ENCODE measurements at places on chromosomes 11 and 22. TPM values are rescaled to one million over a fixed set of nuclear protein-coding genes. Genes with fewer than 3 reads are reported as not detected.
A peak's percentile ranks its signal among the peaks of the same experiment; 100 is the strongest.

The CASP5 gene
- total RNA-seq: not detected

- no peak overlapping the region for H3K4me3 ChIP-seq
- no peaks in the 10 kb centered on the region for H3K36me3 ChIP-seq
- DNase-seq: no peak
- no peak overlapping the region for H3K27ac ChIP-seq
- H3K4me1 ChIP-seq: peaks cover 2% of the 10 kb centered on the region
- peaks cover 12% of the 10 kb centered on the region for H3K27me3 ChIP-seq
Measured at GRCh38 chr11:122809866-122810265, 28.4 kb upstream of the CRTAM start.

- no peaks in the 10 kb centered on the region for H3K27me3 ChIP-seq
- no peak overlapping the region for H3K4me3 ChIP-seq
- H3K36me3 ChIP-seq: peaks cover 10% of the 10 kb centered on the region
- peaks cover 7% of the 10 kb centered on the region for H3K4me1 ChIP-seq
Measured at GRCh38 chr11:111785076-111785475, 18.9 kb upstream of the PPP2R1B start.

The SHANK2 gene
- 97.8 TPM for total RNA-seq

The MPPED1 gene
- 0.96 TPM for total RNA-seq

GRCh38 chr22:17741866-17742526 lies 32.3 kb downstream of the BID start:
- no peaks in the 10 kb centered on the region for H3K4me1 ChIP-seq
- H3K27me3 ChIP-seq: no peaks in the 10 kb centered on the region
- no peak overlapping the region for H3K4me3 ChIP-seq
- DNase-seq: no peak

- no peaks in the 10 kb centered on the region for H3K4me1 ChIP-seq
- H3K4me3 ChIP-seq: no peak overlapping the region
- H3K36me3 ChIP-seq: no peaks in the 10 kb centered on the region
- no peaks in the 10 kb centered on the region for H3K27me3 ChIP-seq
- H3K27ac ChIP-seq: no peak overlapping the region
Measured at GRCh38 chr11:58006940-58007339, 16.7 kb upstream of the OR9Q1 start.

The SCN2B gene
- total RNA-seq: 0.07 TPM

The MS4A4A gene
- not detected for total RNA-seq

- no peaks in the 10 kb centered on the region for H3K27me3 ChIP-seq
- DNase-seq: no peak
- no peak overlapping the region for H3K27ac ChIP-seq
- peaks cover 14% of the 10 kb centered on the region for H3K36me3 ChIP-seq
Measured at GRCh38 chr11:11965192-11965591, 43.2 kb downstream of the DKK3 start.

DNA sequence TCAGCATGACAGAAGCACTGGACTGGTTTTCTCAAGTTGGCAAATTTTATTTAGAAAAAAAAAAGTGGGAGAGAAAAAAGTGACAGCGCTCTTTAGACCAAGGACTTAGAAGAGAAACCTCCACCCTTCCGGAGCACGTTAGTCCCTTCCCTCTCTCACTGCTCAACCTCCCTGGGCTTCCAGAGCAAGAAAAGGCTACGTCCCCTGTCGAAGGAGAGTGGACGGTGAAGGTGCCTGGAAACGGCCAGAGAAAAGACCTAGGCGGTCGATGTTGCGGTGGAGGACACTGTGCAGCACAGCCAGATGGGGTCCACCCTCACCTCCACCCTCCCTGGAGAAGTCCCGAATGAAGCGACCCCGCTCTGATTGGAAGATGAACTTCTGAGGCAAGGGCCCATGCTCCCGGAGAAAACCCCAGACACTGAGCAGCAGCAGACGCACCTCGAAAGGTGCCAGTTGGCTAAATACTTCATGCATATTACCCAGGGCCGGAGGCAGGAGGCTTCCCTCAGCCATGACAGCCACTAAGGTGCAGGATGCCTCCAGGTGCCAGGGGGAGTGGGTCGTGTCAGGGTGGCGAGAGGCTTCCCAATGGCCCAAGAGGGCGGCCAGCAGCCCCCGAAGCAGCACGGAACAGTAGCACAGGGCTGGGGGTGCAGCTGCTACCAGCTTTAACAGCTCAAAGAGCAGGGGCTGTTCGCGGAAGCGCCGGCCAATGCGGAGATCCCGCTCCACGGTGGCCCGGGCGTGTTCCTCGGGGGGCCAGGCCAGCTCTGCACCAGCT lies 604 bp upstream of the GANAB start:
- no peaks in the 10 kb centered on the region for H3K27me3 ChIP-seq
- H3K36me3 ChIP-seq: peaks cover 2% of the 10 kb centered on the region
- H3K4me1 ChIP-seq: peaks cover 10% of the 10 kb centered on the region
- no peak for DNase-seq
- peak overlapping the region; percentile 98 for H3K4me3 ChIP-seq

GRCh38 chr11:35165423-35166368 lies 26.7 kb downstream of the CD44 start:
- H3K27ac ChIP-seq: no peak overlapping the region
- DNase-seq: no peak
- H3K4me3 ChIP-seq: no peak overlapping the region

The MMP27 gene
- total RNA-seq: not detected

The TRPC6 gene
- 0.05 TPM for total RNA-seq

The SMC1B gene
- not detected for total RNA-seq

The POU2AF1 gene
- total RNA-seq: 0.58 TPM

The C22orf31 gene
- not detected for total RNA-seq

DNA sequence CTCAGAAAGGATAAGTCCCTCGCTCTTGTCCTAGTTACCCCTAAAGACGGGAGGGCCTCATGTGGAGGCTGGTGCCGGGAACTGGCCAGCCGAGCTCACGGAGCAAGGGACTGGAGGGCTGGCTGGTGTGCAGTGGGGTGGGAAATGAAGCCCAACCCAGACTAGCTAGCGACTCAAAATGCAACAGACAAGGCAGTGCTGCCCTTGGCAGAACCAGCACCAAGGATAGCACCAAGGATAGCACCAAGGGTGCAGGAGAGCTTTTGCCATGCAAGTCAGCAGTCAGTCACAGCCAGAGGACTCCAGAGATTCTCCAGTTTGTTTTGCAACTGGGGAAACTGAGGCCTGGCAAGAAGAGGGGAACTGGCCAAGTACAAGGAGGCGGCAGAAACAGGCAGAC lies 6.5 kb upstream of the BATF2 start:
- H3K27me3 ChIP-seq: peaks cover 3% of the 10 kb centered on the region
- H3K27ac ChIP-seq: no peak overlapping the region
- no peaks in the 10 kb centered on the region for H3K36me3 ChIP-seq
- peaks cover 9% of the 10 kb centered on the region for H3K4me1 ChIP-seq

DNA sequence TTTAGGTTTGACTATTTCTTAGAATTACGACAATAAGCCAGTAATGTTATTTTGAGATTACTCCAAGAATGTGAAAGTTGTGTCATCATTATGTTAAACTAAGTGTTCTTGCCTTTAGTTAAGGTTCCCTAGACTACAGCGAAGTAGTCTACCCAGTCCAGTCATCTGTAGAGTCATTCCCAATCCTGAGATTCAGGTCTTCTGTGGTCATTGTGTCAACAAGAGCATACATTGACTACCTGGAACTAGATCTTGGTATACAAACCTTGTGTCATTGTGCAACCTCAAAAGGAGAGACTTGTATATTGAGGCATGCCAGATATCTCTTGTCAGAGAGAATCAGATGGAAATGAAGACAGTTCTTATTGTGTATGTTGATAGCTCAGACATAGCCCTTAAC lies 115.9 kb downstream of the ATM start:
- H3K27me3 ChIP-seq: no peaks in the 10 kb centered on the region
- H3K4me1 ChIP-seq: peaks cover 5% of the 10 kb centered on the region

- H3K27me3 ChIP-seq: no peaks in the 10 kb centered on the region
- DNase-seq: no peak
- H3K27ac ChIP-seq: no peak overlapping the region
- H3K4me1 ChIP-seq: no peaks in the 10 kb centered on the region
- no peak overlapping the region for H3K4me3 ChIP-seq
Measured at GRCh38 chr11:59641156-59641555, 25.6 kb upstream of the OSBP start.

GRCh38 chr11:124586238-124586860 lies 16.6 kb downstream of the OR8A1 start:
- H3K4me1 ChIP-seq: peaks cover 16% of the 10 kb centered on the region
- H3K27me3 ChIP-seq: peaks cover 2% of the 10 kb centered on the region
- H3K27ac ChIP-seq: no peak overlapping the region
- peak; percentile 24 for DNase-seq

The DUSP8 gene
- 15.9 TPM for total RNA-seq

- H3K27me3 ChIP-seq: no peaks in the 10 kb centered on the region
- no peaks in the 10 kb centered on the region for H3K36me3 ChIP-seq
- no peak overlapping the region for H3K27ac ChIP-seq
- peaks cover 2% of the 10 kb centered on the region for H3K4me1 ChIP-seq
- H3K4me3 ChIP-seq: no peak overlapping the region
- no peak for DNase-seq
Measured at GRCh38 chr11:106331176-106331575, 253.7 kb downstream of the AASDHPPT start.

DNA sequence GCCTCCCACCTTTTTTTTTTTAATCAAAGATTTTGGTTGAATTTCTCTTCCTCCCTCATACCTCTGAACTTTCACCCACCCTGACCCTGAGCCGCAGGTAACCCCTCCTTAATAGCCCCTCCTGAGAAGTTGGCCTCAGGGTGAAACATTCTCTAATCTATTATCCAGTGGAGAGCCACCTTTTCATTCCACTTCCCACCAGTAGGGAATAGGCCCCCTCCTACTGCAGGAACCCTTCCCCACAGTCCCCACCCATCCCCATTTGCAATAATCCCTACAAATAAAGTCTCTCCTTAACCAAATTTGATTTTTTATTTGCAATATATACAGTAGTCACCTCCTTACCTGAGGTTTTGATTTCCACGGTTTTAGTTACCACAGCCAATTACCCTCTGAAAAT lies 2.1 kb upstream of the SLC35F2 start:
- DNase-seq: no peak
- H3K4me1 ChIP-seq: peaks cover 6% of the 10 kb centered on the region
- H3K27ac ChIP-seq: no peak overlapping the region
- peaks cover 13% of the 10 kb centered on the region for H3K27me3 ChIP-seq

- H3K27ac ChIP-seq: no peak overlapping the region
- no peak overlapping the region for H3K4me3 ChIP-seq
- no peak for DNase-seq
Measured at GRCh38 chr11:10225553-10225952, 68.5 kb downstream of the SBF2 start.

DNA sequence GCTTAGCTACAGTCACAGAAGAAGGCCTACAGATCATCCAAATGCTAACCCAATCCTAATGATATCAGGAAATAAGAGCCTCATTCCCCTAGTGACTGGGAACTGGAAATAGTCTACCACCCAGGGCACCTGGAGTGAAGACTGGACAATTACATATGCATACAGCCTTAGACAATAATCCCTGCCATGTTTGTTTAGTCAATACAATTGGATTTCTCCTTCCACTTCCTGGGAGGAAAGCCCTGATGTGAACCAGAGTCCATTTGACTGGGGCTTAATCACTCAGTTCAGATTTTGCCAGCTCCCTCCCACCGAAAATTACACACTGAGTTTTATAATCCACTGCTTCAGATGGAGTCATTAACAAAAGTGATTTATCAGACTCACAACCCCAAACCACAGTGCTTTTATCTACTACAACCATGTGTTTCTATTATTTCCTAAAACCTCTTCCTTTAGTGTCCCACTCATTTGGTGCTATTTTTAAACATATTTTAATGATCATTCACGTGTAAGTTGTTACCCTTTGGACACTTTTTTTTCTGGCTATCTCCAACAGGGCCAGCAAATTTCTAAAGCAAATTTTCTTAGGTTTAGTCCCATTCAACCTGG lies 29.9 kb downstream of the CWF19L2 start:
- no peaks in the 10 kb centered on the region for H3K4me1 ChIP-seq
- peaks cover 11% of the 10 kb centered on the region for H3K36me3 ChIP-seq
- H3K4me3 ChIP-seq: no peak overlapping the region
- no peak overlapping the region for H3K27ac ChIP-seq

DNA sequence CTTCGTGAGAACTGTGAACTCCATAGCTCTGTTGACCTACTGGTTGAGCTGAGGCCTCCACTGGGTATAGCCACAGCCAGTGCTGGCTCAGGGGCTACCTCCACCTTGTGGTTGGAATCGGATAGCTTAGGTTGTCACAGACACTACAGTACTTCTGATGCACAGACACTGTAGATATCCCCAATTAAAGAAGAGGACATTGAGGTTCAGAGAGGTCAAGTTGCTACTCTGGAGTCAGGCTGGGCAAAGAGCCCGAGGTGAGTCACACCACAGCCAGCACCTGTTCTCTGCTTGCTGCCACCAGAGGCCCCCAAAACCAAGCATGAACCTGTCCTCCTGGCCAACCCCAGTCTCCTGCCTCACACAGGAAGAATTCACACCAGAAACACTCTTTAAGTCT lies 5.4 kb downstream of the UFD1 start:
- peaks cover 9% of the 10 kb centered on the region for H3K36me3 ChIP-seq
- no peak overlapping the region for H3K27ac ChIP-seq
- H3K4me3 ChIP-seq: no peak overlapping the region
- DNase-seq: no peak
- no peaks in the 10 kb centered on the region for H3K27me3 ChIP-seq
- H3K4me1 ChIP-seq: peaks cover 10% of the 10 kb centered on the region

- no peak overlapping the region for H3K4me3 ChIP-seq
- H3K4me1 ChIP-seq: no peaks in the 10 kb centered on the region
- no peaks in the 10 kb centered on the region for H3K36me3 ChIP-seq
Measured at GRCh38 chr22:41481131-41481830, 12.4 kb downstream of the ACO2 start.

- no peak overlapping the region for H3K27ac ChIP-seq
- no peak for DNase-seq
- H3K36me3 ChIP-seq: no peaks in the 10 kb centered on the region
Measured at GRCh38 chr22:27312565-27312964, 489.0 kb downstream of the MN1 start.

- H3K36me3 ChIP-seq: no peaks in the 10 kb centered on the region
- no peak overlapping the region for H3K4me3 ChIP-seq
- no peak overlapping the region for H3K27ac ChIP-seq
- H3K4me1 ChIP-seq: peaks cover 2% of the 10 kb centered on the region
Measured at GRCh38 chr11:74686792-74687191, 44.4 kb downstream of the CHRDL2 start.

DNA sequence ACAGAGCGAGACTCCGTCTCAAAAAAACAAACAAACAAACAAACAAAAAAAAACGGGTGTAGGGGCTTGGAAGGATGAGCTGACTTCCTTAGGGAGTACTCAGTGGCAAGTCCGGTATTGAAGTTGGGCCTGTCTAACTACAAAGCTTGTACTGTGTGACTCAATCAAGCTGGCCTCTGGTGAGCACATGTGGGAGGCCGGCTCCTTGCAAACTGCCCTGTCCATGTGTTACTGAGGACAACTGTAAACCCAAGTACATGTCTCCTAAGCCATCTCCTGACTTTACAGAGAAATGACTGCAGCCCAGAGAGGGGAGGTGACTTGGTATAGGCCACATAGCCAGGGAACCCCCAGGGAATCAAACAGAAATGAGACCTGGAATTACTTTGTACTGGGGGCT lies 11.6 kb downstream of the RIBC2 start:
- no peaks in the 10 kb centered on the region for H3K4me1 ChIP-seq
- no peak for DNase-seq
- H3K36me3 ChIP-seq: peaks cover 11% of the 10 kb centered on the region
- H3K4me3 ChIP-seq: no peak overlapping the region

The RRAS2 gene
- total RNA-seq: 45.5 TPM

The SLC29A2 gene
- total RNA-seq: 35.6 TPM

Data from progenitor cell of endocrine pancreas (in vitro differentiated cells).